ENCODE measurements at places on chromosomes 12 and 14.

DNA sequence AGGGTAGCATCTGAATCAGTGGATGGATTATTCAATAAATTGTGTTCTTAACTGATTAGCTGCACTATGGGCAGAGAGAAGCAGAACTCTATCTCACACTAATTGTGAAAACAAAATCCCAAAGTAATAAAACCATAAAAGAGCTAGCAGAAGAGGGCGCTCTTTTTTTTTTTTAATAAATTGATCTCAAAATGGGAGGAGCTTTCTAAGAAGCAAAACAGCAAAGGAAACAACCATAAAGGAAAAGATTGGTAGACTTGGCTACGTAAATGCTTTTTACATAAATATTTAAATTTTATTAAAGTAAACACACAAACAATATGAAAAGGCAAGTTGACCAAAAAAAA, 1.5 kb upstream of the TM7SF3 start:
- no peak for DNase-seq

GRCh38 chr12:113586461-113586860, 114.8 kb upstream of the LHX5 start:
- no peak for DNase-seq

DNA sequence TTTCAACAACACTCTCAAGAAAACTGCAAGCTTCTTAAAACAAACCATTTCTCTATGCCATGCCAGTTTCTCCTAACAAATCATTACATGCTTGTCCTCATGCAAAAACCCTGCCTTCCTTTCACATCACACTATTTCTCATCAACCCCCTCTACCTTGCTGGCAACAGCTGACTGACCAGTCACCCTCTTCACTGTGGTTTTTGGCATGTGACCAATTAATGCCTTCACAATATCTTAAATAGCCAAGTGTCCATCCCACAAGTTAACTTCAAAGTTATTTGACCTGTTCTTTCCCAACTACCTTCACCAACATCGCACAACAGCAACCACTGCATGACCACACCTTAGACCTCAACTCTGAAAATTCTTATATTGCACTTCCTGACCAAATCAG, 159.6 kb downstream of the CEP128 start:
- DNase-seq = no peak

DNA sequence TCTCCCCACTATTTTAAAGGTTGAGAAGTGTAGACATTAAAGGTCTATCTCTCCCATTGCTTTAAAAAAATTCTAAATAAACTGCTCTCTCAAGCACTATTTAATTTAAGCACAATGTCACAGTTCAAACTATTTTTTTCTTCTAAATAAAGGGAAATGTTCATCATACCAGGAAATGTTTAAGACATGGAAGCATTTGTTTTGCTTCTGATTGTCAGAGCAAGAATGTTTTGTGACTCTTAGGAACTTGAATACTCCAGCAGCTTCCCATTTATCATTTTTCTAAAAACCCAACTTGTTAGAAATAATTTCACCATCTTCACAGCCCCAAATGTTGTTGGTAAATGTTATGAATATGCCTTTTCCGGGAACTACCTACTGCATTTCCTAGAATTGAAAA, 121.8 kb upstream of the NTF3 start:
- no peak for DNase-seq

DNA sequence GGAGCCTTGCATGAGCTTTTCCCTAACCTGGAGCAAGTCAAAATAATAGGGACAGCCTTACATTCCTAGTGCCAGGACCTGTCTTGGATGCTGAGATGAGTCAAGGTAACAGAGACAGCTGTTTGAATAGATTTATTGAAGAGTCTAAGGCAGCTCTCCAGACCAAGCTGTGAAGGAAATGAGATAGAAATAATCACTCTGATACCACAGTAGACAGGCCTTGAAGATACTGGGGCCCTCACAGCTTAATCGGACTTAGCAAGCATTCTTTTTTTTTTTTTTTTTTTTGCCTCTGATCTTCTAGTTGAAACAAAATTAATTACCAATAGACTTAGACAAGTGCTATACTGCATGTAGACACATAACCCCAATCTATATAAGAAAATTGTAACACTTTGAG, 3.1 kb upstream of the RNASE9 start:
- no peak for DNase-seq

DNA sequence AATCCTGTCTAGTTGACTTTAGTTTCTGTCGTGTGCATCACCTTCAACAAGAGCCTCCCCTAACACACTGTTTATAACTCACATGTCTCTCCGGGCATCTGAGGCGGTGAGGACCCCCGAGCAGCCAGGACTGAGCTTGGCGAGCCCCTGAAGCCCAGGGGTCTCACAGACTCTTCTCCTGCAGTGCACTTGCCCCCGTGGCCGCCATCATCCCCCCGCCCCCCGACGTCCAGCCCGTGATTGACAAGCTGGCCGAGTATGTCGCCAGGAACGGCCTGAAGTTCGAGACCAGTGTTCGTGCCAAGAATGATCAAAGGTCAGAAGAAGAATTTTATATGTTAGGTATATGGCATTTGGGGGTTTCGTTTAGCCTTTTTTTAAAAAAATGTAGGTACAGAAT, 43.3 kb downstream of the SFSWAP start:
- no peak for DNase-seq

DNA sequence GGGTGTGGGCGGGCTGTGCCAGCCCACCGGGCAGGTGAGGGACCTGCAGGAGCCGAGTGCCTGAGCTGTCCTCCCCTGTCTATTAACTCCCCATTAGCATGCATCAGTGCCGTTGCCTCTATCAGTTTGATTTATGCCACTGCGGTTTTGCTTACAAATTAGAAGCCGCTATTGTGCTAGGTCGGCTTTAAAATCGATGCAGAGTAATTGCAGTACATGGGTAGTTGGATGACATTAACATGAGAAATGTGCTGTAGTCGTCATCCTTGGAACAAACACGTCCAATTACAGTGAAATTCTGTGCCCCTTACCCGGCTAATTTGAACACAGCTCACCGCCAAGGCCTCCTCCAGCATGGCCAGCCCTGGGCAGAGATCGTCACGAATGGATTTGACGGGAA, 145.8 kb downstream of the TSPAN9 start:
- no peak for DNase-seq

Measured in adrenal gland (tissue), 19 donors.